ENCODE measurements at places on chromosomes 1 and 21.

- DNase-seq, result no peak
These were observed 130.3 kb downstream of the CASZ1 start for GRCh38 chr1:10665930-10666850.

GRCh38 chr21:39217356-39218081, 34.3 kb upstream of the PSMG1 start:
- DNase-seq, result no peak

- DNase-seq, result no peak
These were observed 83.1 kb upstream of the HAO2 start for GRCh38 chr1:119285482-119285881.

DNA sequence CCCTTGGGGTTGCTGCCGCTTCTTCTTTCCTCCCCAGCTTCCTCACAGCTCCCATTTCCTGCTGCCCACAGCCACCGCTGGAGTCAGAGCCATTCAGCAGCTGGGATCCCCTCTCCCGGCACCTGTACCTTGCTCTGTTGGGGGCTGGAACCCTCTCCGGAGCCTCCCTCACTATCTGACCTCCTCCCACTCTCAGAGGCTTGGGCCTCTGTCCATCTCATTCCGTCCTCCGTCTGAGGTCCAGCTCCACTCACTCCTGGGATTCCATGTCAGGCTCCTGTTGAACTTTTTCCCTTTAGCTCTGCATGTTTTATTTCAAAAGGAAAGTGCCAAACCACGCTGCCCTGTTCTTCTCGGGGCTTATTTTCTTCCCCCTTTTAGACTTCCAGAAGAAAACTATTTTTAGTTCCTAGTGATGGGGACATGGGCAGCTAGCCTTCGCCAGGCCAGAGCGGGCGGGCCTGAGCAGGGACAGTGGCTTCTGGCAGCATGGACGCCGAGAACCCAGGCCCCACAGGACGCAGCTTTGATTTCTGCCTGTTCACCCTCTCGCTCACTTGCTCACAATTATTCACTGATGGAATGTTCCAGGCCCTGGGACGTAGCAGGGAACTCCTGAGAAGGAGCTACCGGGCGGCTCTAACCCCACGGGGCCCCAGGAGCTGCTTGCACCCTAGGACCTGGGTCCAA, 79.2 kb downstream of the ARHGEF10L start:
- DNase-seq, result no peak

GRCh38 chr1:173057984-173058383, 7.2 kb upstream of the TNFSF18 start:
- DNase-seq, result no peak
